ENCODE measurements at places on chromosomes 7 and 10.

DNA sequence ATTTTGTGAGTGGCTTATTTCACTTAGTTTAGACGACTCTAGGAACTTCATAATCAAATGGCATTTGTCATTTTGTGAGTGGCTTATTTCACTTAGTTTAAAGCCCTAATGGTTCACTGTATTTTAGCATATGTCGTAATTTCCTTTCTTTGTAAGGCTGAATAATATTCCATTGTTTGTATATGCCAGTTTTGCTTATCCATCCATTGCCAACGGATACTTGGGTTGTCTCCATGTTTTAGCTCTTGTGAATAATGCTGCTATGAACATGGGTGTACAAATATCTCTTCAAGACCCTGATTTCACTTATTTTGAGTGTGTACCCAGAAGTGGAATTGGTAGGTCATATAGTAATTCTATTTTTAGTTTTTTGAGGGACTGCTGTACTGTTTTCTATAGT is 31.8 kb downstream of the DOCK1 start:
- DNase-seq, result no peak

DNA sequence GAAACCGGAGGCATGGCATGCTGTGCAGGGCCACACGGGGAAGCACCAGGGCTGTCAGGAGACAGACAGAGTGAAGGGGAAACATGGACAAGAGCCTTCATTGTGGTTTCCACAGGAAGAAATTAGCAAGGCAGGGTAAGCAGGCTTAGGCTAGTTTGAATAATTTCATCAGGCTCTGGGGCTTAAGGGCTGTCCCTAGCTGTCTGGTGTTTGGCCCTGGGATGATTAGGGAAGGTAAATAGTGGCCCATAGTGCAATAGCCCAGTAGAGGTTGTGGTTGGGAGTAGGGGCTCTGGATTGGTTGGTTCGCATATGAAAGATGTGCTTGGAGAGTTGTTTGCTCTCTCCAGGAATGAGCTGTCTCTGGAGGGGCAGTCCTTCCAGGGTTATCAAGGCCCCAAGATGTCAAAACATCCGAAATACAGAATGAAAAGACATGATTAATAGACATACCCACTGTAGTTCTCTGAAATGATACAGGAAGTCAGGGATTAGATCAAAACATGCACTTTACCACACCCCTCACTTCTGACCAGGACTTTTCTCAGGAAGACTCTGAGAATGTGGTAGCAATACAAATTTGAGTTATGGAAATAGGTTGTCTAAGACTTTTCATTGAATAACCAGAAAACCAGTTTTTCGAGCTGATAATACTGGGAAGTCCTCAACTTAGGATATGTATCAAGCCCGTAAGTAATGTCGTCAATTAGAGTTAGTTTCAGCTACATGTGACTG is 224.9 kb upstream of the NFE2L3 start:
- DNase-seq, result no peak

DNA sequence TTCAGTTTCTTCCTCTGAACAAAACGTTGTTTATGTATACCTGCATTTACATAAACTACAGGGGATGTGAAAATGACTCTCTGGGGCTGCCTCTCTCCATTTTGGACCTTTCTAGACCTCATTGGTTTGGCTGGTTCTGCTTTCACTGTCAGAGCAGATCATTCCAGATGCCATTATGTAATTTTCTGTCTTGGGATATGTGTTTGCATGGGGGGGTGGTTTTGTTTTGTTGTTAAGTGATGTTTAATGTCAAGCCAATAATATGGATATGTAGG is 172.4 kb downstream of the LRRC4 start:
- no peak for DNase-seq

DNA sequence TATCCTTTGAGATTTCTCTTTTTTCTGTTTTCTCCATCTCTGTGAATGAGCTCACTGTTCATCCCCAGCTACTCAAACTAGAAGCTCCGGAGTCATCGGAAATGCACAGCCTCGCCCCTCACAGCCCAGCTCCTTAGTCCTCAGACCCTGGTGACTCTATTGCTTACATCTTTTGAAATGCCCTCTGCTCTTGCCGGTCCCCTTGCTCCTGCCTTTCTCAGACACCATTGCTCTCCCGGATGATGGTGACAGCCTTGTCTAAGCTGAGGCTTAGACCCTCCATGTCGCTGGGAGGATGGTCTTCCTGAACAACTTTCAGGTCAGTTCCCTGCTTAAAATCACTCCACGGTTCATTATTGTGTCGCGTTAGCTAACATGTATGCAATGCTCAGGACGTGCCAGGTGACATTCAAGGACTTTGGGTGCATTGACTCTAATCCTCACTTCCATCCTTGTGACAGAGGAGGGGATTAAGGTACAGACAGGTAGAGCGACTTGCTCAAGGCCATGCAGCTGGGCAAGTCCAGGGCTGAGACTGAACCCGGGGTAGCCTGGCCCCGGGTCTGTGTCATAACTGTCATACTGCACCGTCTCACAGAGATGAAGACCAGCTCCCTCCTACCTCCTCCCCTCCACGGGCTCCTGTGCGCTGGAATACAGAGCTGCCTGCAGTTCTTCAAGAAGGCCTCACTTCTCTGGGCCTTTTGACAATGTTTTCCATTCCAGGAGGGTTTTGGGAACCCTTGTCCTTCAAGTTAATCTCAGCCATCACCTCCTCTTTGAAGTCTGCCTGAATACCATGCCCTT is 4.3 kb upstream of the UCMA start:
- no peak for DNase-seq

DNA sequence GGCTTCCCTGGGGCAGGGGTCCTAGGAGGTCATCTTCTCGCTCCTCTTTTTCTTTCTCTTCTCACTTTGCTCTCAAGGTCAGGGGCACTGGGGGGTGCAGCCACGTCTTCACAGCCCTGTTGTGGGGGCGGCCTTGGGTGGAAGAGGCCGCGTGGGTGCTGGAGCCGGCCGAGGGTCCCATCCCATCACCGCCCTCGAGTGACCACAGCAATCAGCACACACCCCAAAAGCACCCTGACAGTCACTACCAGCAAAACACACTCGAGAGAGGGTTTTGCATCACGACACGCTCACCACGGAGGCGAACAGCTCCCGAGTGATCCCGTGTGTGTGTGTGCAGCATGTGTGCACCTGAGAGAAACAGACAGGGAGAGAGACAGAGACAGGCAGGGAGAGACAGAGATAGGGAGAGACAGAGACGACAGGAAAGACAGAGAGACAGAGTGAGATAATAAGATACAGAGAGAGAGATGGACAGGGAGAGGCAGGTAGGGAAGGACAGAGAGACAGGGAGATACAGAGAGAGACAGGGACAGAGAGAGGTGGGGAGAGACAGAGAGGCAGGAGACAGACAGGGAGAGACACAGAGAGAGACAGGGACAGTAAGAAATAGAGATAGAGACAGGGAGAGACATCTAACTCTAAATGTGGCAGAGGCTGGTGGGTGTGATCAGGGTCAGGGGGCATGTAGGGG is 100.9 kb downstream of the WDR37 start:
- DNase-seq, result peak; percentile 33

GRCh38 chr10:43260117-43260761 is 6.6 kb downstream of the RASGEF1A start:
- no peak for DNase-seq

DNA sequence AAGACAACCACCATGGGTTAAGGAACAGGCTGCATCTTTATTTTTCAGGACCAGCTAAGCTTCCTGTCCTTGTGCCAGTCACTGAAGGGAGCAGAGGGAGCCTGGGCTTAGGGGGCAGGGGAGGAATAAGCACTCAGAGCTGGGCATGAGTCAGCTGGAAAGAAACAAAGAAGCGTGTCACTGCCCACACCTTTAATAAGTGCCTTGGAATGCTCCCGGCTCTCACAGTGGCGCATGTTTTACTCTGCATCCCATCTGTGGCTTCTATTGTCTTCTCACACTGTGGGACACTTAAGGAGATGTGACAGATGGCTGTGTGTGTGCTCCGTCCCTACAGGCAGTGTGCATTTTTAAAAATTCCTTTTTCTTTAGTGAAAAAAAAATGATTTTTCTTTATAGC is 71.7 kb downstream of the MTURN start:
- no peak for DNase-seq

GRCh38 chr10:80530251-80530650 is 7.5 kb upstream of the SH2D4B start:
- DNase-seq, result no peak

DNA sequence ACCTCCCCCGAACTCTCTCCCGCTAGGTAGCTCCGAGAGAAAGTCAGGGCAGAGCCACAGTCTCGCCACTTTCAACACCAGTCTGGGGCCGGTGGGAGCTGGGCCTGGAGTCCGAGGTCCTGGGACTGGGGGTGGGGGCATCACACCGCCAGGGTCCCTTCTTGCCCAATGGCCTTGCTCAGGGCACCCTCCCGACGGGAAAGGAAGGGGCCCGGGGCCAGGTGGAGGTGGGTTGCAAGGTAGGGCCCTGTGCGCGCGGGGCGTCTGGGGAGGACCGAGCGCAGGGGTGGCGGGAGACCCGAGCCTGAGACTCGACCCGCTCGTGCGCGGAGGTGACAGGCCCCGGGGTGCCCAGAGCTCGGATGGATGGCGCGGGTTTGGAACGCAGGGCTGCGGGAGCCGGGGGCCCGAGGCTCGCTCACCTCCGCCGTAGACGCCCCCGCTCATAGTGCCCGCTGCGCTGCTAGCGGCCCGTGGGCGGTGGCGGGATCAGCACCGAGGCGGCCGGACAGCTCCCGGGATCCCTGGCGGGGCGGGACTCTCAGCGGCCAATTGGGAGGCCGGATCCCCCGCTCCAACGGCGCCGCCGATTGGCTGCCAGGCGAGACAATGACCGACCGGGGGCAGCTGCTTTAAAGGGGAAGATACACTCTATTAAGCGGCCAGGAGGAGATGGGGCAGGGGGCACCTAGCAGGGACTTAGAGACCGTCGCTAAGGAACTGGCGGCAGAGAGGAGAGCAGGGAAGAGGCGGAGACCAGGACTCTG is at the start of gene ACTL6B:
Gene ACTL6B, minus strand, starts transcription at position 541 of the 767 bp plus-strand sequence. Its CDS starts 94 bp downstream, at position 447.
- no peak for DNase-seq

DNA sequence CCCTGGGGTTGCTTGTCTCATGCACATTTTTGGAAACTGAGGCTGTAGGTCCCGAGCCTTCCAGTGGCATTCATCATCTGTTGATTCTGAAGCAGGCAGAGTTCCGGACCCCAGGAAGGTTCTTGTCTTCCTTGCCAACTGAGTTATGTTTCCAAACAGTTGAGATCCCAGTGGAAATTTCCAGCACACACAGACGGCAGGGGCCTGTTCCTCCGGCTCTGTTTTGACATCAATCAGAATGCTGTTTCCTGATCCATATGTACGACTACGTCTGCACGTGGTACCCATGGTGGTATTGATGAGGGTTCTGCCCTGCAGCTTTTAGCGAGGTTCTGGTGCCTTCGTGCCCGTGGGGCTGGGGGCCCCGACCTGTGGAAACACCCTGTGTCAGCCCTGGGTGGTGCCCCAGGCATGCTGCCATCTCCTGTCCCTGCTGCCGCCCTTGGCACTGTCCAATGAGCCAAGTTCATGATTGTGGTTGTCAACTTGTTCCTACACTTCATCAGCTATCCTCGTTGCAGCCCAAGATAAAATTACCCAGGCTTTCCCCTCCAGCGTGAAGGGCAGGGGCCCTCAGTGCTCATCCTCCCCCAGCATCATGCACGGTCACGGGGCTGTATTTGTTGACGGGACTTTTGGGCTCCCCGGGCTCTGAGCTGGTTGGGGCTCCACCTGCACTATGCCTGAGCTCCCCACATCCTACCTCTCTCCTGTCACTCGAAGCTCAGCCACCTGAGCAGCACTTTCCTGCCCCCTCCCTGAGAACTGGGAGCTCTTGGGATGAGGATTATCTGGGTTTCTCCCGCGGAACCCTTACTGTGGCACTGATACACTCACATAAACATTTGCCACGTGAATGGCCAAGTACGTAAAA is 7.8 kb upstream of the DPYSL4 start:
- DNase-seq, result no peak

GRCh38 chr7:28065721-28066285 is 114.8 kb downstream of the JAZF1 start:
- no peak for DNase-seq

DNA sequence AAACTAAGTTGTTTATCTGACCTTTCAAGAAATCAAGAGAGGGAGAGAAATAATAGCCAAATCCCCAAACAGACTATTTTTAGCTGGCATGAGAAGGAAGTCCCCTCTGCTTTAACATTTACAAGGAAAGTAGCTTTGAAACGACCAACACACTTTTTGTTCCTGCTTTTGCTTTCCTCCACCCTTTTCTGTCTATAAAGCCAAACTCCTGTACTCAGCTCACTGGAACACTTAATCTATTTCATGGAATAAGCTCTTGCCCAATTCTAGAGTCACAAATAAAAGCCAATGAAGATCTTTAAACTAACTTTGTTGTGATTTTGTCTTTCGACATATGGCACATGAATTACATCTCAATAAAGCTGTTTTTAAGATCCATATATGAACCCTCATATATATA is 86.8 kb upstream of the CCDC71L start:
- no peak for DNase-seq

- DNase-seq, result peak; percentile 82
Measured at GRCh38 chr10:98446661-98447221, at the start of gene HPS1. HPS1 (minus strand) TSS chr10:98446935; CDS start chr10:98443240, 3,695 bp downstream.

DNA sequence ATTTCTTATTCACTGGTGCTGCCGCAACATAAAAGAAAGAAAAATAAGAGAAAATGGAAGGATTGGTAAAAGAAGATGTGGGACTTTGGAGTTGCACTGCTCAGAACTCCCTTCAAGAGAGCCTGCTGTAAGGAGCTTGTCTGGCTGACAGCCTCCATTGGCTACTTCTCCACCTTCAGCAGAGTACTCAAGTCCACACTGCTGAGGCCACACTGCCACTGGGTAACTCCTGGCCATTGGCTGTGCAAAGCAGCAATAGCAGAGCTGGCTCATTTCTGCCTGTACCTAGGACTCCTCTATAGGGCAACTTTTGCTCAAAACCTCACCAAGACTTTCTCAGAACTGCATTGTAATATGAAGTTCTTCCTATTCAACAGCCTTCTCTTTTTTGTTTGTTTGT is 38.7 kb upstream of the PCLO start:
- no peak for DNase-seq

DNA sequence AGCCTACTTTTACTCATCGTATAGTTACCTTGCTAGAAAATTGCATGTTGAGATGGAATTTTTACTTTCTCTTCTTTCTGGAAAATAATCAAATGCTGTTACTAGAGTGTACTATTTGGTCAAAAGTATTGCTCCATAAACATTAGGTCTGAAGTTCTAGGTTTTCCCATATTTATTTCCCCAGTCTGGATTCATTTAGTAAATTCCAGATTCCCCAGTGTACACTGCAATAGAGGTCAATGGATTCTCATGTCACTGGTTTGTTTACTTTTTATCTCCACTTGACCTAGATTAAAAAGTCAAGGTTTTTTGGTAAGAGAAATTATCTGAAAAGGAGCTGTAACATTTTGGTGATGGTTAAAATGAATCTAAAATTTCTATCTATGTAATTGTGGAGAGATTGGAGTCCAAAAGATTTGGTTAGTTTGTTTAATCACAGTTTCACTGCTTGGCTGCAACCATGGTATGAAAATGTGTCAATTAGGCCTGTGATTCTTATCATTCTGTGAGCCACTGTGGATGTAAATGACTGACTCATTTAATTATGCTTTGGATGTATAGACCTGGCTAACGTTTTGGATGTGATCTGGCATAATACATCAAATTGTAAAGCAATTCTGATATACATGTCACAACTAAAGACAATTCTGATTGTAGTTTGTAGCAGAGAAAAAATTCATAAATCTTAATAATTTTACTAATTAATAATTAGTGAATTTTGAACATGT is 32.7 kb upstream of the STEAP4 start:
- no peak for DNase-seq

Measured in ureter (tissue), 1 donor.